Right cardiac atrium (tissue), 5 donors: ENCODE measurements at places on chromosomes 3 and 15.

GRCh38 chr3:186664506-186664905, 1.3 kb upstream of the HRG start:
- no peak for DNase-seq

GRCh38 chr3:51514210-51514609, 14.4 kb upstream of the DCAF1 start:
- DNase-seq = no peak

- DNase-seq = no peak
Measured at GRCh38 chr15:43107751-43108150, 1.9 kb upstream of the UBR1 start.

GRCh38 chr3:78268087-78268486, 1228.2 kb downstream of the ROBO2 start:
- DNase-seq = no peak

- DNase-seq = peak; percentile 63
Measured at GRCh38 chr15:93451265-93451664, 362.3 kb upstream of the RGMA start.

DNA sequence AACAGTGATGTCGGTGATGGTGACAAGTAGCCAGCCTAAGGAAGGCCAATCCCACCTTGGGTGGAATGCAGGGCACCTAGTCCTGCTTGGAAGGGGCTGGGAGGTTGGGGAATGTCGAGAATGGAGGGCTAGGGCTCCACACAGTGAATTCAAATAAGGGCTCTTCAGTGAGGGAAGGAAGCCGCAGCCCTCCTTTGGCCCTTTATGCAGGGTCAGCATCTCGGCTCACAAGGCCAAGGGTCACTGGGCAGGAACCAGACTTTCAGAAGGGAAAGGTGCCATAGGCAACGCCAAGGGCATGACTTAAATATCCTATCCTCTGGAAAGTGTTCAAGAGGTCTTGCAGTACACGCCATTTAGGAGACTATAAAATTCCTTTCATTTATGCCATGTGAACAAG, 56.9 kb downstream of the CLEC3B start:
- DNase-seq = no peak

GRCh38 chr15:90683371-90683770, 33.8 kb upstream of the BLM start:
- no peak for DNase-seq

- no peak for DNase-seq
Measured at GRCh38 chr3:183275418-183275817, 22.4 kb downstream of the B3GNT5 start.

GRCh38 chr15:72797338-72797689, 13.8 kb upstream of the ADPGK start:
- no peak for DNase-seq

DNA sequence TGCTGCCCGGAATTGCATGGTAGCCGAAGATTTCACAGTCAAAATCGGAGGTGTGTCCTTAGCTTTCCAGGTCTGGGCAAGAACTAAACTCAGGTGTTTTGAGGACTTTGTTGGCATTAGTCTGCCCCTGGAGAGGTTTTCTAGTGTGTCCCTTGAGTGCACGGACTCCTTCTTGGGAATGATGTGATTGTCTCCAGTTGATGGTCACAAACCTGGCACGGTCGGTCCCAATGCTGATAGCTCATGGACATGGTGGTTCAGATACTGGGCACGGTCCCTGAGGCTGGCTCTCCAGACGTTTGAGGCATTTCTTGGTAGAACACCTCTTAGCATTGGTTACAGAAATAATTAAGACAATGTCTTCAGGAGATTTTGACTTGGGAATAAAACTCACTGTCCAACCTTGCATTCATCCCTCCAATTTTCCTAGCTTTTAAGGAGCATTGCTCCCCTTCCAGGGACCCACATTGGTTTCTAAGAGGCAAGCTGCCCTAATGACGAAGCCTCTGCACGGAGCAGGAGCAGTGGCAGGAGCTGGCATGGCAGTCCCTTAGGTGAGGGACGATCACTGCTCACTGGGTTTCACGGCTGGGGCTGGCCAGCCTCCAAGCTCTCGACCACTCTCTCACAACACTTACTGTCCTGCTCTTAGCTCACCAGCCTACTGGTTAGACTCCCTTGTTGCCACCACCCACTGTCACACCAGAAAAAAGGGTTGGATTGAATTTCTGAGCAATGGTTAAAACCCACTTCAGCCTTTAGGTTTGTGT, 68.1 kb downstream of the PGPEP1L start:
- no peak for DNase-seq

GRCh38 chr3:170766823-170767575, 103.0 kb downstream of the RPL22L1 start:
- no peak for DNase-seq

- no peak for DNase-seq
Measured at GRCh38 chr3:145079436-145079835, 1081.5 kb downstream of the PLOD2 start.

- DNase-seq = peak; percentile 84
Measured at GRCh38 chr3:123089611-123090331, 22.9 kb downstream of the PDIA5 start.

- DNase-seq = no peak
Measured at GRCh38 chr3:42684632-42685362, 540 bp upstream of the KLHL40 start.

- DNase-seq = no peak
Measured at GRCh38 chr3:112379020-112379690, 46.2 kb downstream of the CD200 start.

GRCh38 chr3:72439321-72440183, 408.7 kb downstream of the SHQ1 start:
- no peak for DNase-seq

DNA sequence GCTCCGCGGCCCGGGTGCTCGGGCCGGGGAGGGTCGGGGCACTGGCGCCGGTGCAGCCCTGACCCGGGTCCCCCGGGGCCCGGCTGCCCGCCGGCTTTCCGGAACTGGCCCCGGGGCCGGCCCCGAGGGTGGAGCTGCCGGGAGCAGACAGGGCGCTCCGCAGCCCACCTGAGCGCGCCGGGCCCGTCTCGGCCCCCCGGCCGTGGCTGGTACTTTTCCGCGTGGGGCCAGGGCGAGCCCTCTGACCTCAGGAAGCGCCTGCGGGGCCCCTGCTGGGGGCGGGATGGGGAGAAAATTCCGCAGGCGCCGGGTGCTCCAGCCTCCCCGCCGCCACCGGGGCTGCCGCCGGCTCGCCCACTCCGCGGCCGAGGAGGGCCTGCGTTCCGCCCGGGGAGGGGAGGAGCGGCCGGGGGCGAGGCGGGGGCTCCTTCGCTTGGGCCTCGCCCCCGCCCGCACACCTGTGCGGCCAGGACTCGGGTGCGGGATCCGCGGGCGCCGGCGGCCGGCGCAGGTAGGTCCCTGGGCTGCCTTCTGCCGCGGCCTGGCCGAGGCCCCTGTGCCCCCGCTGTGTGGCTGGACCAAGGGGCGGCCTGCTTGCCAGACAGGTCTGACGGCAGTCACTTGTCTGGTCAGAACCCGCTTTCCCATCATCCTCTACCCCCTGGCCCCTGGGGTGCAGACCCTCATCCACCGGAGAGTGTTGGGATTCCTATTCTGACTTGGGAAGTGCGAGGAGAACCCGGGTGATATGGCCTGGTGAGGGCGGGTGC, 3.5 kb downstream of the FURIN start:
- DNase-seq = peak; percentile 73

GRCh38 chr3:155370764-155371503, 77.5 kb upstream of the STRIT1 start:
- no peak for DNase-seq

- no peak for DNase-seq
Measured at GRCh38 chr15:94791008-94791407, 559.6 kb downstream of the MCTP2 start.

DNA sequence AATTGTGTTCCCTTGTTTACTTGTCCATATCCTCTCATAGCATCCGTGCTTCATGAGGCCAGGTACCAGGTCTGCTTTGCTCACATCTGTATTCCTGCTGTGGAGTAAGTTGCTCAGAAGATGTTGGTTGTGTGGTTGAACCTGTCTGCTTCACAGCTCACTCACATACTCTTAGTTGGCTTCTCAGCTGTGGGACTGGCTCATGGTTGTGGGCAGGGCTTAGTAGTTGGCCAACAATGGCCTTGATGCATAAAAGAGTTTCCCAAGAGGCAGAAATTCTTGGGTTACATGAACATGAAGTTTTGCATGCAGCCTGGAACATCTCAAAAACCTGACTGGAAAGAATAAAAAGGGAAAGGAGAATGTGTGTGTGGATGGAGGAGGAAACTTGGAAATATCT, 17.0 kb downstream of the CELF6 start:
- DNase-seq = no peak

GRCh38 chr15:34708422-34708821, 46.4 kb downstream of the GJD2 start:
- DNase-seq = no peak
